ENCODE measurements at places on chromosomes 1 and 21.

GRCh38 chr21:33949516-33950430 is 34.2 kb upstream of the ATP5PO start:
- no peak for DNase-seq

- DNase-seq: no peak
These were observed 57.9 kb upstream of the KCNE2 start for GRCh38 chr21:34305605-34306604.

GRCh38 chr21:33662046-33662445 is 19.7 kb downstream of the ITSN1 start:
- DNase-seq: no peak

DNA sequence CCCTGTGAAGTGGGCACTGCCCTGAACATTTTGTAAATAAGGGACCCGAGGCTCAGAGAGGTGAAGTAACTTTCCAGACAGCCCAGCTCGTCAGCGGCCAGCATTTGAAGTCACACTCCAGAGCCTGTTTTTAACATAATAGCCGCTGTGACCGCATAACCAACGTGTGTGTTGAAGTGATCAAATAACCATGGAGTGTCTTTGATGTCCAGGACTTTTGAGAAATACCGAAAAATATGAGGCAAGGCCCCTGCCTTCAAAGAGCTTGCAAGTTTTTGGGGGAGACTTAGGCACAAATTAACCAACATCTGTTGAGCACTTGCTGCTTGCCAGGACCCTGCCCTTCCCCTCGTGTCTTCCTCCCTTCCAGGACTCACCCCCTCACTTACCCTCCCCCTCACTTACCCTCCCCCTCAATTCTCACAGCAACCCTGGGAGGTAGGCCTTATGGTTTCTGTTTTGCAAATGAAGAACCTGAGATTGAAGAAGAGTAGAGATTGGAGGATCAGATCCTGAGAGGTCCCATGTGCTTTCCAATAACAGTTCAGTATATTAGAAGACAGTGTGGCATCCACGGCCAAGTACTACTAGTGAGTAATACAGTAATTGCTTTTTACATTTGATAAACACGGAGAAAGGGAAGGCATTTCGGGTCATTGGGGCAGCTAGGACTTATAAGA is 1.3 kb upstream of the SLC16A1 start:
- DNase-seq: peak; percentile 12

DNA sequence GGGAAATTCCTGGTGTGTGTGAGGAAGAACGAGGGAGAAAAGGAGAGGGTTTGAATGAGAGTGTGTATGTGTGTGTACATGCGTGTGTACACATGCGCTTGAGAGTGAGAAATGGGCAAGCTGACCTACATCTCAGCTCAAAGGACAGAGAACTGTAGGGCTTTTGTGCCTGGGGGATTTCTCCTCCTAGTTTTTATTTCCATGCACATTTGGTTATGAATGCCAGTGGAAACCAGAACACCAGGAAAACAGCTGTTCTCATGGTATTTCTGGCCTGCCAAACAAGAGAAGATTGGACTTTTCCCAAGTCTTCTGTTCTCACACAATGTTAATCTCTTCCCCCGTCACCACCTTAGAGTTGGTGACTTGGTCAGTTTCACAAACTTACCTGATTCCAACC is 45.2 kb downstream of the SLC44A3 start:
- DNase-seq: no peak

GRCh38 chr21:26751305-26751704 is 93.9 kb downstream of the ADAMTS1 start:
- no peak for DNase-seq

DNA sequence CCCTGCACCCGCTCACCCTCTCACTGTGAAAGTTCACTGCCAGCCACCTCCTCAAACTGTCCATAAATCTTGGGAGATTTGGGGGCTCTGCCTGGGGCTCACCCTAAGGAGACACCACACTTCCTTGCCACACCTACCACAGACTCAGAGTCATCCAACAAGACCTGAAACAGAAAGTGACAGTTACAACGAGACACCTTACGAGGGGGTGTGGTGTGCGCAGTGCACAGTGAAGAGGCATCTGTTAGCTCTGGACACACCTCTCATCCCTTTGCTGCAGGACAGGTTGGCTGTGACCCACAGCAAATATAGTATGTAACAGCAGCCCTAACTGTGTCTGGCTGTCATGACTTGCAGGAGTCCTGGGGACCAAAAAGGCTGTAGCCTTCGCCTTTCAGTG is 190.2 kb downstream of the NR5A2 start:
- DNase-seq: no peak

- no peak for DNase-seq
These were observed 106.0 kb downstream of the TMEM53 start for GRCh38 chr1:44568128-44568900.

- DNase-seq: no peak
These were observed 57.8 kb downstream of the FOXO6 start for GRCh38 chr1:41418857-41419583.

DNA sequence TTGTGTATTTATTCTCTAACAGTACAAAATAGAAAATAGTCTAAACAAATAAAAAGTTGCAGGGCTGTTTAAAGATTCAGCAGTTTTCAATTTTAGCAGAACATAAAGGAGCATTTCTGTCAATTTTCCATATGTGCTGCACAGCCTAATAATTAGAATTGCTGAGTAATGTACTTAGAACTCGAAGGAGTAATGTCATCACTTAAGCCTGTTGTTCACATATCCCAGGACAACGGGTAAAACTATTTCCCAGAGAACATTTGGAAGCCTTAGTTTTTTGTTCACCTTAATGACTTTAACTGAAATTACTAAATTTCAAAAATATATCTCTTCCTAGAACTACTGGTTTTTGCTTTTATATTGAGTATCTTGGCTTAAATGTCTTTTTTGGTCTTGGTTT is 81.6 kb downstream of the ZP4 start:
- DNase-seq: no peak

- DNase-seq: no peak
These were observed 180.4 kb downstream of the FOXD2 start for GRCh38 chr1:47618222-47618720.

DNA sequence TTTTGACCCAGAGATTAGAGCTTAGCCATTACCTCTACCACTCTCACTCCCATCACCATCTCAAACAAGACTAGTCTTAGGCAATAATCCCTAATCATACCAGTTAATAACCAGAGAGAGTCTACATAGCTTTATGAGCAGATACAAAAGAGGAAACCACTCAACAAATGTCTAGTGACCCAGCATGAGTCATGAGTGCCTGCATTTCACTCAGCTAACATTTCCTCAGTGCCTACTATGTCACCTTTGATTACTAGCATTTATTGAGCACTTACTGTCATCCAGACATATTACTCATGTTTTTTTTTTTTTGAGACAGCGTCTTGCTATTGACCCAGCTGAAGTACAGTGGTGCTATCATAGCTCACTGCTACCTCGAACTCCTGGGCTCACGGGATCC is 35.9 kb upstream of the GALNT2 start:
- DNase-seq: no peak

- no peak for DNase-seq
These were observed 124.6 kb downstream of the BACH1 start for GRCh38 chr21:29423099-29423870.

DNA sequence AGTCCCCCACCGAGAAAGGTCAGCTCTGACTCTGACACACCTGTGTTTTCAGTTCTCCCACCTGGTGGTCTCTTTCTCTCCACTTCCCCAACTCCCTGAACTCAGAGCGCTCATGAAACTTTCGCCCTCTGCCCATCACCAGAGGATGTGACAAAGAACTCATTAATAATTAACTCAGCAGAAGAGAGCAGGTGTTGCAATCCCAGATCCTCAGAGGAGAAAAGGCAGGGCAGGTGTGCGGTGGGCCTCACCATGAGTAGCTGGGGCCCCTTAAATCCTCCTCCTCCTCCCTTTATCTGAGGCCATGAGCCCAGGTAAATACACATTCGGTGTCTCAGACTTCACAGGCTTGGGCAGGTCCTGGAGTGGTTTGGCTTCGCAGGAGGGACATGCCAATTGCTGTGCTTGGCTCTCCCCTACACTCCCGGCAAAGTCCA is 1.7 kb upstream of the LAMB3 start:
- DNase-seq: no peak

GRCh38 chr21:38869196-38869595 is 63.5 kb downstream of the ETS2 start:
- DNase-seq: no peak

- DNase-seq: no peak
These were observed 20.9 kb upstream of the SSX2IP start for GRCh38 chr1:84711121-84711520.

DNA sequence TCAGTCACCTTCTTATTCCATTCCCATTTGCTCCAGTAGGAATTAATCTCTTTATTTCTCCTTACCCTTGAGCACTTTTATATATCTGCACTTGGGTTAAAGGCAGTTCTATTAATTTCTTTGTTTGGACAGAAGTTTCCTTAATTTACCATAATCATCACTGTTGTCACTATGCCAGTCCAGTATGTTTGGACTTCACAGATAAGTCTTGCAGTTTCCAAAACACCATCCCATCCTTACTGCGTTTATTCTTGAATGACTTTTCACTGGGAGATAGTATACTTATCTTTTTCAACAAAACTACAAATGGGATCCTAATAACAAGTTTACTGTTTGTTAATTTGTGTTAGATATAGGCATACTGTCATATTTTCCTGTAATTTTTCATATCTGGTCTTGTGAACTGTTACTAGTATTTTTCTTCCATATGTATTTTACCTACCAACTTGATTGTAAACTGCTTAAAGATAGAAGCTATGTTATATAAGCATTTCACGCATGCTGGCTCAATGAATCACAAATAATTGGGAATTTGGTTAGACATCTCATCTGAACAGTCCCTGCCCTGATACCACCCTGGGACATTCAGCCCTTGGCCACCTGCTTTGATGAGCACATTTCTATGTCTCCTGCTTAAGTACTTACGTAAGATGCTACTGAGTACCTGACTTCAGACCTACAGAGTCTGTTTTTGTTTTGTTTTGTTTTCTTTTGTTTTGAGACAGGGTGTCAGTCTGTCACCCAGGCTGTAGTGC is 78.2 kb downstream of the OLFML2B start:
- DNase-seq: no peak

- DNase-seq: no peak
These were observed 6.6 kb downstream of the LDLRAD2 start for GRCh38 chr1:21818656-21819055.

DNA sequence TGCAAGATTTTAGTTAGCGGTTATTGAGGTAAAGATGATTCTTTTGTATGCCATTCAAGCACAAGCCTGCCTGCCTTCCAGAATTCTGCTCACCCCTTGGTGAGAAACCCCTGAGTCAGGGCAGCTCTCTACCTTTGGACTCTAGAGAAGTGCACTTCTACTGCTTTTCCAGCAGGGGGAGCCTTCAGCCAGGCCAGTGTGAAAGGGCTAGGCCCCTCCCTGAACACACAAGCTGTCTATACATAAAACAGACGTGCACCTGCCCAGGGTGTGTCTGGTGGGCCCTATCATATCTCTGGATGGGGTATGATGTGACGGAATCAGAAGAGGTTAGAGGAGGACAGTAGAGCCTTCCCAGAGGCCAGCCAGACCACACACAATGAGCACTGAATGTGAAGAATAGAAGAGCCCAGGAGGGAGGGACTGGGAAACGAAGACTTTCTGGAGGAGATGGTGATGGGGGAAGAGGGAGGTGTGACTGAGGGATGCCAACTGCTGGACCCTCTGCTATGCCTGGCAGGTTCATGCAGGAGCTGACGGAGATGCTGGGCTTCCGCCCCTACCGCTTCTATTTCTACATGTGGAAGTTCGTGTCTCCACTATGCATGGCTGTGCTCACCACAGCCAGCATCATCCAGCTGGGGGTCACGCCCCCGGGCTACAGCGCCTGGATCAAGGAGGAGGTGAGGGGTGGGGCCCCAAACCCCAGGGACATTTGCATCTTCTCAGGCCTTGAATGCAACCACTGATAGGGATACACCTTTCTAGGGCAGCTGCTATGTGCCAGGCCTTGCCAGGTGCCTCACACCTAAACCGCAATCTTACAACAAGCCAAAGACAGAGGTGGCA is 13.0 kb upstream of the KCNC4 start:
- DNase-seq: no peak

- no peak for DNase-seq
These were observed 3.5 kb upstream of the PTTG1IP start for GRCh38 chr21:44876849-44877575.

- DNase-seq: no peak
These were observed 28.1 kb upstream of the COL6A2 start for GRCh38 chr21:46069719-46070279.

DNA sequence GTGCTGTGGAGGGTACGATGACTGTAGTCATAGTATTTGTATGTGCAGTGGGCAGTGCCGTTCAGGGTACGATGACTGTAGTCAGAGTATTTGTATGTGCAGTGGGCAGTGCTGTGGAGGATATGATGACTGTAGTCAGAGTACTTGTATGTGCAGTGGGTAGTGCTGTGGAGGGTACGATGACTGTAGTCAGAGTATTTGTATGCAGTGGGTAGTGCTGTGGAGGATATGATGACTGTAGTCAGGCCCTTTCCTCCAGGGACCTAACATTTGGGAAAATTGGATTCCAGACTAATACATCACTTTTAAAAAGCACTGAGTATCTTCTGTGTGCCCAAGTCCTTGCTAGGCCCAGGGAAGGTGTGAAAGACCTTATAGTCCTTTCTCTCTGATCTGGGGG is 2.9 kb downstream of the ZNF672 start:
- no peak for DNase-seq

- DNase-seq: no peak
These were observed 1.4 kb upstream of the FDPS start for GRCh38 chr1:155307247-155307740.

DNA sequence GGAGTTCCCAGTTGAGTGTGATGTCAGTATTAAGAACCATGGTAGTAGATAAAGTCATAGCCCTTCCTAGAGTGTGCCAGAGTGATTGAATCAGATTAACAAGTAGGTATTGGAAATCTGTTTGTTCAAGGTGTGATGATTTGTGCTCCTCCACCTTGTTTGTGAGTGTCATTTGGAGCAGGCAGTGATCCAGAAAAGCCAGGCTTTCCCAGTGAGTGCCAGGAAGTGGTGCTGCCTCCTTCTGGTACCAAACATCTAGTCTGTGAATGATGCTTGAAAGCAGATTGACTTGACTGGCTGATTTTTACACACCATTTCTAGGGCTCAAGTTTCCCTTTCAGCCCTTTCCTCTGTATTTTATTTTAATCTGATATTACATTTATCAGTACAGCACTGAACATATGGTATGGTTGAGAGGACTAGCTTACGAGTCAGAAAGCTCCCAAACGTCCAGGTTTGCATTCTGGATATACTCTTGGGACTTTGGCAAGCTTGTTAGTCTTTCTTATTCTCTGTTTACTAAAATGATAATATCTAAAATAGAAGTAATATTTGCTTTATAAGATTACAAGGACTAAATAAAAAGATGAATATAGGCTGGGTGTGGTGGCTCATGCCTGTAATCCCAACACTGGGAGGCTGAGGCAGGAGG is 100.7 kb downstream of the PATJ start:
- no peak for DNase-seq

DNA sequence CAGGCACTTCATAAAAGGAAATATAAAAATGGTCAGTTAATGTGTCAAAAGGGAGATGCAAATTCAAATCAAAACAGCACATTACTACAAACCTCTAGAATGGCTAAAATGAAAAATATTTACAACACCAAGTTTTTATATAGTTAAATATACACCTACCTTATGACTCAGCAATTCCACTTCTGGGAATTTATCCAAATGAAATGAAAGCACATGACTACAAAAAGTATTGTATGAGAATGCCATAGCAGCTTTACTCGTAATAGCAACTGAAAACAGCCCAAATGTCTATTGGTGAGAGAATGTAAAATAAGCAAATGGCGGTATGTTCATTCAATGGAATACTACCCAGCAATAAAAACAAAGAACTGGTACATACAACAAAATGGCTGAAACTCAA is 175.8 kb upstream of the SPAG17 start:
- DNase-seq: no peak

All from stimulated activated CD4-positive, alpha-beta T cell treated with anti-CD3 and anti-CD28 coated beads, TNF-alpha, amount 100 ng/mL, for 1 hour (primary cell).